ENCODE measurements at places on chromosomes 12 and 14.

- DNase-seq, result no peak
Observed at GRCh38 chr12:4856596-4856995, 53.1 kb upstream of the KCNA1 start.

- DNase-seq, result peak; percentile 46
Observed at GRCh38 chr14:94366146-94366915, 22.1 kb downstream of the SERPINA1 start.

GRCh38 chr12:123896767-123897166 lies 75.9 kb downstream of the CCDC92 start:
- peak; percentile 63 for DNase-seq

- DNase-seq, result no peak
Observed at GRCh38 chr12:88035907-88036289, 6.7 kb upstream of the C12orf50 start.

- DNase-seq, result no peak
Observed at GRCh38 chr12:121903202-121903601, 14.6 kb downstream of the PSMD9 start.

GRCh38 chr14:59116984-59117415 lies 71.5 kb upstream of the DAAM1 start:
- no peak for DNase-seq

GRCh38 chr12:56671608-56672007 lies 16.5 kb downstream of the PTGES3 start:
- DNase-seq, result no peak

DNA sequence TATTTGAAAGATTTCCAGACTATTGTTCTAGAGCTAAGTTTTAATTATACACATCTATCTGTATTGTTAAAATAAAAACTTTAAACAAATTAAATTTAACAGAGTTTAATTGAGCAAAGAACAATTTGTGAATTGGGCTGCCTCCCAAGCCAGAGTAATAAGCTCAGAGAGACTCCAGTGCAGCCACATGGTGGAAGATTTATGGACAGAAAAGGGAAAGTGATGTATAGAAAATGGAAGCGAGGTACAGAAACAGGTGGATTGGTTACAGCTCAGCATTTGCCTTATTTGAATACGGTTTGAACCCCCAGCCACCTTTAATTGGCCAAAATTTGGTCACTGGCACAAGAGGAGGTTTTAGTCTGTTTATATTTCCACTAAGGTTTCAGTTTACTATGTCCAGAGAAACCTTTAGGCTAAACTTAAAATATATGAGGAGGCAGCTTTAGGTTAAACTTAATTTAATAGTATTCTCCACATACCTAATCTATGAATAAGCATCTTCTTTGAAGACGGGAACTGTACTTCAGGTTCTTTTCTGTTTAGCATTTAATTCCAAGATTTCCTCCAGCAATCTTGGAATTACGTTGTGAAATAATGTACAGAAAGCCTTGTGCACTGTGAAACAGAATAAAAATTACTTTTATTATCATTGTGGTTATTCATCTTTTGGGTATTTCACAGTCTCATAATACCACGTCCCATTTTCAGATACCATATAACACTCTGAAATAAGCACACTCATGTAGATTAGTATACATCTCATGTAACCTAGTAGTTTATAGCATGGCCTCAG lies 19.4 kb downstream of the SRGAP1 start:
- DNase-seq, result no peak

DNA sequence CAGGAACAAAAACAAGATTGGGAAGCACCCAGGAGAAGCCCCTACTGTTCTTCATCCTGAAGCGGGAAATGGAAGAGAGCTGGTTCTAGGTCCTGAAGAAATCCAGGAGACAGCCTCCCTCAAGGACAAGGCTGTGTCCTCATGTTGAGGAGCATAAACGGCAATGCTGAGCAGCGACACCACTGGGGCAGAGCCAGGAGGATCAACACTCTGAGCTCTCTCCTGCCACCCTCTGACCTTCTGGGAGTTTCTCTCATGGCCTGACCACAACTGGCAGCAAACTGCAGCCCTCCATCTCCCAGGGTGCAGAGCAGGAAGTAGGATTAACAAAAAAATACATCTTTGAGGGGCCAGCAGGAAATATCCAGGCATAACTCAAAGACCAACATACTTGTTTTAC lies 1292.2 kb upstream of the TMEM132C start:
- no peak for DNase-seq

DNA sequence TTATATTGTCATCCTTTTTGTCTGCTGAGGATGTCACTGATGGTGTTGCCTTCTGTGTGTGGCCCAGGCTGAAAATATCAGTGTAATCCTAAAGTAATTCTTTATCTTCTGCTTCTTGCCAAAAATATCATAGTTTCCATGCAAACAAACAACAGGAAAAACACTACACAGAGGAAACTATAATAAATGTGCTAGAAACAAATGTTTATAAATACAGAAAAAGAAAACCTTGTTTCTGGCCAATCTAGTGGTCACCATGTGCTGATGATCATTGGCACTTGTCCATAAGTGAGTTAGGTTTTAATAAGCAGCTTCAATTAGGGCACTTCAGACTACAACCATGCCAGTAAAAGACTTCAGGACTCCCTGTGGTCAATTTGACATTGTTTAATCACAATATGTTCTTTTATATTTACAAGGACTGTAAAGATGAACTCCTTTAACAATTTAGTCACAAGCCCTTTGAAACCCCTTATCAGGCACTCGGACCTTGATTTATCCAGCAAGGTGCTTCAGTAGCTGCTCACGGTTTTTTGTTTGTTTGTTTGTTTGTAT lies 124.8 kb downstream of the TMTC3 start:
- no peak for DNase-seq

- no peak for DNase-seq
Observed at GRCh38 chr12:107379852-107380567, 286.7 kb upstream of the CRY1 start.

- no peak for DNase-seq
Observed at GRCh38 chr12:107374161-107374840, 281.0 kb upstream of the CRY1 start.
